ENCODE measurements at places on chromosomes 5 and 9.

DNA sequence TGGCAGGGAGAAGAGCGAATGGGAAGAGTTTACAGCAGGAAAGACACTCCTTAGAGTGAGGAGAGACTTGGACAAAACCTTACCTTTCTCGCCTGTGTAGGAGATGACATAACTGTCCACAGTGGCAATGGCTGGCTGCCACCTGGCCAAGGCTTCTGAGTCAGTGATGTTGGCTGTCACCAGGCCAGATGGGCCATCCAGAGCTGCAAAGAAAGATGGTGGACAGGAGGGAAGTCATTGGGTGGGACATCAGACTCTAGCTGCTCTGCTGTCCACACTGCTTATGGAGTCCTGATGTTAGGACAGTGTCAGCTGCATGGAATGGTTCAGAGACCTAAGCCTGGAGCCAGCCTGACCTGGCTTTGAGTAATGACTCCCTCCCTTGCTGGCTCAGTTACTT is 79.8 kb downstream of the TNC start:
- no peak for DNase-seq

- DNase-seq: no peak
Observed at GRCh38 chr9:127535834-127536233, 76.2 kb upstream of the STXBP1 start.

- no peak for DNase-seq
Observed at GRCh38 chr5:90408571-90409317, 812 bp downstream of the CETN3 start.

DNA sequence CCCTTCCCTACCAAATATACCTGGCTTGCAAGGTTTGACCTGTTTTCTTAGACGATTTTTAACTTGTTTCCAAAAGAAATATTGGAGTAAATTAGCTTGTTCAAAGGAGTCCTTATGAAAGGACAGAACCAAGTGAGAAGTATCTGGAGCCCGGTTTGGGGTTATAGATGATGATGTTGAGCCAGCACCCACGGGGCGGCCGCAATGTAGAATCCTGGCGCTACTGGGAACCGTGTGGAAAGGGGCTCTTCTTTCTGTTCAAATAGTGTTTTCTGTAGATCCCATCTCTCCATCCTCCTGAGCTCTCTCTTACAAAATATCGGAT is 517 bp upstream of the EXOSC2 start:
- DNase-seq: no peak

DNA sequence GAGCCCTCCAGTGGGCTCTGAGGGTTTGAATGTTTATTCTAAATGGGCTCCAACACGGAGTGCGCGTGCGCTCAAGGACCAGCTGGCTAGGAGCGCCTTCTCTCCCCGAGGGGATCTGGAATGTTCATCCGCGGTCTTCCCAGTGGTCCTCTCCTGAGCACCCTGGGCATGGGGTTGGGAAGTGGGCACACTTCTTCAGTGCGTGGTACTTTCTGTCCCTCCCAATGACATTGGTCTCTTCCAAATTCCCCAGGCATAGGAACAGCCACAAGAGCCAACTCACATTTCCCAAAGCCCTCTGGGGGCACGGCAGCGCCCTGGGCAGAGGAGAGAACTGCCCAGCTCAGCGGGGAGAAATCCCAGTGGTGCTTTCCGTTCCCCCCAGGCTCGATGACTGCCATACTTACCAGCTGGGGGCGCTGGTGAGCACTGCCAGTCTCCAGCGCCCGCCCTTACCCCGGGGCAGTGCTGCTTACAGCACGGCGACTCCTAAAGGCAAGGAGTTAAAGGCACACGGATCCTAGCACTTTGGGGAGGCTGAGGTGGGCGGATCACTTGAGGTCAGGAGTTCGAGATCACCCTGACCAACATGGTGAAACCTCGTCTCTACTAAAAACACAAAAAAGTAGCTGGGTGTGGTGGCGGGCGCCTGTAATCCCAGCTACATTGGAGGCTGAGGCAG is 29.9 kb upstream of the OBP2B start:
- peak; percentile 39 for DNase-seq

- no peak for DNase-seq
Observed at GRCh38 chr9:133787754-133788025, 49.5 kb upstream of the SARDH start.

GRCh38 chr9:127751269-127752054 is 16.4 kb upstream of the TOR2A start:
- DNase-seq: no peak

- DNase-seq: no peak
Observed at GRCh38 chr5:2801577-2802525, 50.4 kb upstream of the IRX2 start.

DNA sequence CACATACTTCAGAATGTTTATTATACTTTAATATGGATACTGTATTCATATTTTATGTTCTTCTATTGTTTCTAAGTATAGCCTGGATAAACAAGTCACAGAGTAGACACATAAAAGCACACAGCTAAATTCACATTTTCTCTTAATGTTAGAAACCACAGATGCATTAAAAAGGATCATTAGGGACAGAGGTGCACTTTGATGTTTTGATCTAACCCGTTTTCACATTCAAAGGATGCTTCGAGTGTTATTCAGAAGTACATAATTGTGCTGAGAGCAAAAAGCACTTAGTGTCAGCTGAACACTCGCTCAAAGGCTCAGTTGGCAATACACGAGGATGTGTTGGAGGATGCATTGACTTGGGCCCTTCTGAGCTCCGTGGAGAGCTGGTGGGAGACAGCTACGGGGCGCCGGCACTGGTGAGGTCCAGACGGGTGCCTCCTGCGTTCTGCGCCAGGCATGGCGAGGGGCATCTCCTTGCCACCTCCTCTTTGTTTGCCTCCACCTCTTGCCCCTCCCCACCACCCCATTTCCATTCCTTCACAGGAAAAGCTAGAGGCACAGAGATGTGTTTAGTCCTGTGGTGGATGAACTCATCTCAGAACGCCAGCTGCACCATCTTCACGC is 35.5 kb downstream of the MED10 start:
- no peak for DNase-seq

- DNase-seq: no peak
Observed at GRCh38 chr5:92777421-92777820, 803.6 kb downstream of the NR2F1-AS1 start.

DNA sequence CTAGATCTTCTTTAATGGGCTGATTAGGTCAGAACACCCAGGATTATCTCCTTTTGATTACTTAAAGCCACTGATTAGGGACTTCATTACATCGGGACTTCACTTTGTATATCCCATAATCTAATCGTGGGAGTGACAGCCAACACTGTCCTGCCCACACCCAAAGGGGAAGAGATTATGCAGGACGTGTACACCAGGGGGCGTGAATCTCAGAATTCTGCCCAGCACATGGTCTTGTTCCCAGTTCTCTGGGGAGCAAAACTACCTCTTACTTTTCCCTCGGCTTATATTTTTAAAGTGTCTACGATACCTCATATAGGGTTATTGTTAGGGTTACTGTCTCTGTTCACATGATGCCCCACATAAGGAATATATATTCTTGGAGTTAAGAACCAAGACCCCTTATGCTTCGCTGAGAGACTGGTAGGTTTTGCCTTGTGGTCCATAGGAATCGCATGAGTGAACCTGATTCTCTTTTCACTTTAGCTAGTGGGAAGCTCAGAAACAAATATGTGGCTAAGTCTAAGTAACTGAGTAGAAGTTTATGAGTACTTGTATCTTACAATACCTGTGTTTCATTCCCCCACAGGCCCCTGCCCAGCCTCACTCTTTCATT is 192.7 kb downstream of the GNA14 start:
- DNase-seq: peak; percentile 17

DNA sequence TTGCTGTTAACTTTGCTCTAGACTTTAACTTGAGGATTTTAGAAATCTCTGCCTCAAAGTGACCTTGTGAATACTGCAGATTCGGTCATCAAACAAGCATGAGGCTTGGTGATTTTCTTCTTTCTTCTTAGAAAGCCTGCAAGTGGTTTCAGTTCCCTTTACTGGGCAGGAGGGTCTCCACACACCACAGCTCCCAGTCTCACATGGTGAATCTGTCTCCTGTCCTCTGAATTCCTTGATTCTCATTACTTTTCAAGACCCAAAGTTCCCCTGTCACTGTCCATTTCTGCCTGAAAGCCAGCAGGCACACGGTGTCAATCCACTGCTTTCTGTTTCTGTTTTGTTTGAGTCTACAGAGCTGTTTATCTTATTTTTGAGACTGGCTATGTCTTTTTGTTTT is 14.1 kb downstream of the HSPB3 start:
- DNase-seq: no peak

- DNase-seq: no peak
Observed at GRCh38 chr5:179618923-179619554, 4.4 kb downstream of the HNRNPH1 start.

GRCh38 chr5:88389338-88390095 is 120.9 kb upstream of the TMEM161B start:
- DNase-seq: no peak

DNA sequence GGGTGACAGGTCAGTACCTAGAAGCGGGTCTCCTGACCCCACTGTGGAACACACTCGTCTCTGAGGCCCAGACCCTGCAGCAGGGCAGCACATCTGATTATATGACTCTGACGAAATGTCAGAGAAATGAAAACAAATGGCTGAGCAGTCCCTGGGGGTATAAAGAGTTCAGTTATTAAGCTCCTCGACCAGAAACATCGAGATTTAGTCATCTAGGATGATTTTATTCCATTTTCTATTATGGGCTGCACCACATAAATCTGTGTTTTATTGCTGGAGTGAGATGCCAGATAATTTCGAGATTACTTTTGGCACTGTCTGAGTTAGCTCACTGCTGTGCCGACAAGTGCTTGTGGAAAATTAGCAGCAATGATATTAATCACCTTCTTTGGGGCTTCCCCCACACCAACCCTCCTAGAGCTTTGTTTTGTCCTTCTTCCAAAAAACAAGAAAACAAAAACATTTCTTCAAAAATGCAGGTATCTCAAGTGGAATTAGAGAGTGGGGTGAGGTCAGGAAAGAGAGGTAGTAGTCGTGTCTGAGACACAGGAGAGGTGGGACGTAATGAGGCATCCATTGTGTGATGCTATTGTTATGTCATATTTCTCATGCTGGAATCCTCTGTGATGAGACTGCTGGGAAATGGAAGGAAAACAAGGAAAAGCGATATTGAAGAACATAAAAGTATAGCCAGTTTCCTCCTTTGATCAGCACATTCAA is 495.5 kb downstream of the DMAC1 start:
- DNase-seq: no peak

DNA sequence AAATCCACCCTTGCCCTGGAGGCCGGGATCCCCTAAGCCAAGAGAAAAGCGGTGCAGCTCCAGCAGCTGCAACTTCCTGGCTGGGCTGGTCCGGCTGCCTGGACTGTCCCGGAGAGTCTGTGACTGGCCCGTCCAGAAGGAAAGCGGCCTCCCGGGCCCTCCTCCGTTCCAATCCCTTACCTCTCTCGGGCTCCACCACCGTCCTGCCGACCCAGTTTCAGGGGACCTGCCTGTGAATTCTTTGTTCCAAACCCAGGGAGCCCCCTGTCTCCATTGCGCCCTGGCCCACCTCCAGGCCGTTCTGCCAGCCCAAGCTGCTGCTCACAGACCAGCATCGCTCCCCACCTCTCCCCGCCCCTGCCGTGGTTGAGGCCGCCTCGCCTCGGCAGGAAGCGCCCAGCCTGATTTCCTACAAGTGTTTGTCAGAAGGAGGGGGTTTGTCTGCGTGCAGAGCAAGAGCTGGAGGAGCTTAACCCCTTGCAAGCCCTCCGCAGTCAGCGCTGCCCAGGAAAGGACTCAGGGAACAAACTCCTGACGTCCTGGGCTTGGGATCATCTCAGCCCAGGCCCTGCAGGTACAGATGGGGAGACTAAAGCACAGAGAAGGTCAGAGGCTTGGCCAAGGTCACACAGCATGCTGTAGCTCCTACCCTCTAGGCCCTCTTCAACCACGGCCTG is at the start of gene AKNA:
Gene AKNA (minus strand): TSS at position 303 of the 677 bp plus-strand sequence. CDS start 6,649 bp downstream, outside the sequence.
- peak; percentile 79 for DNase-seq

GRCh38 chr9:78595200-78595945 is 298.4 kb downstream of the PSAT1 start:
- DNase-seq: no peak

DNA sequence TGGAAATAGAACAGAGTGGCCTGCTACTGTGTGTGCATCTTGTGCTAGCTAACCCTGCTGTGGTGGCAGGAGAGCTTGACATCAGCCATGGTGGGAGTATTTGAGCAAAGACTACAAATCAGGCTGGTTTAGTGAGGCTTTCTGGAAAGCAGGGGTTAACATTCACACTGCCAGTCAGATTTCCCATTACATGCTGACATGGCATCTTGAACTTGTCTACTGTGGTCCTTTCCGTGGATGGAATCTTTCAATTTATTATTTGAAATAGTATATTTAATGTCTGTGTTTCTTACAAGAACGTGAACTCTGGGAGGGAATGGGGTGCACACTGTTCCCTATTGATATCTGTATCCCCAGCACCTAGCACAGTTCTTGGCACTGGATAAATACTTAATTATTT is 60.8 kb downstream of the GCNT4 start:
- DNase-seq: no peak

GRCh38 chr5:150339841-150340240 is 17.7 kb upstream of the TCOF1 start:
- no peak for DNase-seq

GRCh38 chr9:126126807-126127206 is 199.8 kb upstream of the MVB12B start:
- no peak for DNase-seq

GRCh38 chr5:39131210-39132127 is 57.3 kb upstream of the RICTOR start:
- no peak for DNase-seq

GRCh38 chr9:128062846-128063831 is 4.0 kb downstream of the NAIF1 start:
- DNase-seq: no peak

- DNase-seq: no peak
Observed at GRCh38 chr5:135426102-135427082, 20.8 kb downstream of the DCANP1 start.

DNA sequence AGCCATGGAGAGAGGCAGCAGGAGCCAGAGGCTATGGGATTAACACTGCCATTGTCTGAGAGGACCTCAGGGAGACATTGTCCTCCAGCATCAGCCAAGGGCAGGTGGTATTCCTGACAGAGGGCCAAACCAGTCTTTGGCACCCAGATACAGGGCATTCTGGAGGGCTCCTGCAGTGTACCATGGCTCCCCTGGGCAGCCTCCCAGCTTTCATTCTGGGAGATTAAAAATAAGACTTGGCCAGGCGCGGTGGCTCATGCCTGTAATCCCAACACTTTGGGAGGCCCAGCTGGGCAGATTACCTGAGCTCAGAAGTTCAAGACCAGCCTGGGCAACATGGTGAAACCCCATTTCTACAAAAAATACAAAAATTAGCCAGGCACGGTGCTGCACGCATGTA is 4.2 kb downstream of the MTAP start:
- DNase-seq: no peak

- DNase-seq: no peak
Observed at GRCh38 chr9:93174976-93175375, 9.0 kb upstream of the WNK2 start.

DNA sequence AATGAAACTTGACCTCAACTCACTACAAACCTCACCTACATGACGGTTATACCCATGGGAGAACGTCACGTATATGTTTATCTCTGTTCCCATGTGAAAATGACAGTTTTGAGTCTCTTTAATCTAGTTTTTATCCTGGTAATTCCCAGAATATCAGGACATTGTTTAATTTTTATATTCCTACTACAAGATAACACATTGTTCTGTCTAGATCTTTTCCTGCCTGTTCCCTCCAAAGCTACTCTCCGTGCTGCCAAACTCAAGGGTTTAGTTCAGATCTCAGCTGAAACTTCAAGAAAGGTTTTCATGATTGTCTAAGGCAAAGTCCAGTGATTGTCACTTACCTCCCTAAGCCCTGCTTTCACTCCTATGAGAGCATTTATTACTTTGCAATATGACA is 1159.4 kb upstream of the SEMA6A start:
- DNase-seq: no peak

Data from activated CD4-positive, alpha-beta T cell treated with anti-CD3 and anti-CD28 coated beads, Interleukin-2, amount 50 U/mL, for 24 hours (primary cell).